ENCODE measurements at places on chromosomes 6 and 20. TPM values are rescaled to one million over a fixed set of nuclear protein-coding genes. Genes with fewer than 3 reads are reported as not detected.

DNA sequence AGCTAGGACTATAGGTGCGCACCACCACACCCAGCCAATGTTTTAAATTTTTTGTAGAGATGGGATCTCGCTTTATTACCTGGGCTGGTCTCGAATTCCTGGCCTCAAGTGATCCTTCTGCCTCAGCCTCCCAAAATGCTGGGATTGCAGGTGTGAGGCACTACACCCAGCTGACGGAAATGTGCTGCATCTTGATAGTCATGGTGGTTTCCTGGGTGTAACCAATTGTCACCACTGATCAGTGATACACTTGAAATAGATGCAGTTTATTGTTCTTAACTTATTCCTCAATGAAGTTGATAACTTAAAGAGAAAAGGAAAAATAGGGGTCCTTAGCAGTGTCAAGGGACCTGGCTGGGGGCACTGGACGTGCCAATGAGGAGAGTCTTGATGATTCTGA lies 92.4 kb downstream of the PPP1R14C start:
- no peak for DNase-seq

DNA sequence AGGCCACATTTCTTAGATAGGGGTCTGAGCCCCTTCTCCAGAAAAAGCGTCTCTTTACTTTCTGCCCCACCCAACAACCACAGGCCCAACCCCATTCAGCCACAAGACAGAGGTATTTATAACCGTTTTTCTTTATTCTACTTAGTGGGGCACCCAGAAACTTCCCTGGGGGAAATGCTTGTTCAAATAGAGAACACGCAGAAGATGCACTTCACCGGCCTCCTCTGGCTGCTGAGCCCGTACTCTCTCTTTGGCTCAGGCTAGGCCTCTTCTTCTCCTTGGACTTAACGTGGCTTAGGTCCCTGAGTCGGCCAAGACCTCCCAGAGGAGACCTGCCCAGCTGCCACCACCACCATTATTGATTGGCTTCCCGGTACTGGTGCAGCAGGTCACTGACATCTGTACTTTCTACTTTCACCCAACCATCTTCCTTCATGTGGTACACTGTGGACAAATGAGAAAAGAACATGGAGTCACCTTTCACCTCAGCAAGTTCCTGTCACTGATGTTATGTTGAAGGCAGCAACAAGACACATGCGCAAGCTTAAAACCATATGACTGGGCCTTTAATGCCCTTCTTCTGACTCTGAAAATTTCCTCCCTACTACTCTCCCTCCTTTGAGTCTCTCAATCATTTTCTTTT lies 2.2 kb upstream of the TAP2 start:
- DNase-seq, result peak; percentile 65

Gene KCNK16
- not detected for total RNA-seq

Gene ELOVL2
- total RNA-seq, result not detected

Gene WFDC10B
- not detected for total RNA-seq

GRCh38 chr6:27139756-27140579 lies 107.5 kb upstream of the PRSS16 start:
- no peak for DNase-seq

Gene HTR1E
- not detected for total RNA-seq

Gene GHRH
- not detected for total RNA-seq

GRCh38 chr6:122994256-122994655 lies 1.8 kb upstream of the CLVS2 start:
- no peak for DNase-seq

Gene OPRL1
- 1.8 TPM for total RNA-seq

- DNase-seq, result no peak
Observed at GRCh38 chr6:146200176-146200575, 171.3 kb downstream of the GRM1 start.

DNA sequence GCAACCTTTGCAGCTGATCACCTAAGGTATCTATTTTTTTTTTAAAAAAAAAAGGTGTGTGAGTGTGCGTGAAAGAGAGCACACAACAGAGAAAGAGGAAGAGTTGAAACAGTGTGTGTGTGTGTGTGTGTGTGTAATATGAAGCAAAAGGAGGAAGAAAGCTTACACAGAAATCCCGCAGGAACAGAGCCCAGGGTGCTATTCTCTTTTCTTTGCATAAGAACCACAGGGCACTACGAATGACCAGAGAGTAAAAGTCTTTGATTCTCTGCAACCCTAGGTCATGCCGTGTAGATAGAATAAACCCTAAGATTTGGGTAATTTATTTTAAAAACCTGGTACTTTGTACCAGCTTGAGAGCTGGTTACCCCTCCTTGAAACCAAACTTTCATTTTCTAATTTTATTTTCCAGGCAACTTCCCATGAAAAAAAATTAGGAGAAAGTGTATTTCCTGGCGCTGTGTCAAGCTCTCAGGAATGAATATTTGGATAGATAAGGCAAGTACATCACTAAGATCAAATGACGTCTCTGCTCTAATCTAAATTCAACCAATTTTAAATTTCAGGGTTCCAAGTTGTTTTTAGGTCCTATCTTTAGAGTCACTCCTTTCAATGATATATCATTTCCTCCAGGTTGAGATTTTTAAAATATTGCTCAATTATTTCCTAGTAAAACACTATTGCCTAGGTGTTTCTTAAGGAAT lies 47.9 kb upstream of the ID4 start:
- no peak for DNase-seq

- DNase-seq, result no peak
Observed at GRCh38 chr6:144350528-144350880, 65.4 kb downstream of the UTRN start.

DNA sequence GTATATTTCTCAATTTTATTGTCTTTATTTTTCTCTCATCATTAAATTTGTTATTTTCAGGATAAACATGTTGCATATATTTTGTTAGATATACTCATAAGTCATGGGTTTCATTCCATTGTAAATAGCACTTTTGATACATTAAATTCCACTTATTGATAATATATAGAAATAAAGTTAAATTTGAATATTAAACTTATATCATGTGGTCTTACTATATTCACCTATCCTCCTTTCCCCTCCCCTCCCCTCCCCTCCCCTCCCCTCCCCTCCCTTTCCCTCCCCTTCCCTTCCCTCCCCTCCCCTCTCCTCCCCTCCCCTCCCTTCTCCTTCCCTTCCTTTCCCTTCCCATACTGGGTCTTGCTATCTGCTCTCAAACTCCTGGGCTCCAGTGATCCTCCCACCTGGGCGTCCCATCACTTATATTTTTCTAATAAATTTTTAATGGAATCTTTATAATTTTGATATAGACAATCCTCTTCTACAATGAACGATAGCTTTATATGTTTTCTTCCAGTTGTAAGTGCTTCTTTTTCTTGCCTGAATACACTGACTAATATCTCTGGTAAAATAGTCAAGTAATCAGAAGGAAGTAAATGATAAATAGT lies 692.4 kb downstream of the C6orf118 start:
- DNase-seq, result no peak

Gene SPTLC3
- 1.0 TPM for total RNA-seq

Gene GNL1
- total RNA-seq, result 84.3 TPM

Gene OR2H2
- total RNA-seq, result not detected

- DNase-seq, result no peak
Observed at GRCh38 chr6:151961809-151962208, 154.3 kb downstream of the ESR1 start.

DNA sequence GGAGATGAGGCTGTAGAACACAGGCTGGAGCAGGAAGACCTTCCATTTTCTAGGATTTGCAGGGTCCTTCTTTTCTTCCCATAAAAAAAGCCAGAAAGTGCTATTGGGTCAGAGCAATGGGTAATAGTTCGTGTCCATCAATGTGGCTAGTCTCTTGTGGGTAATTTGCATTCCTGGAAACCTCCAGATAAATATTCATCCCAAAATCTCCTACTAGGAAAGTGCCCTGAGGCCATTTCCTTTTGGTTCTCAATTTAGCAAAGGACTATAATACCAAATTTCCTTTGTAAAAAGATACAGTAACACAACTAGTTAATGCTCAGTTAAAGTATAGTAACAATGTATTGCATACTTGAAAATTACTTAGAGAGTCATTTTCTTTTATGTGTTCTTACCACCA lies 138.1 kb upstream of the TAB2 start:
- DNase-seq, result no peak

- DNase-seq, result no peak
Observed at GRCh38 chr6:6557886-6558285, 30.6 kb upstream of the LY86 start.

- no peak for DNase-seq
Observed at GRCh38 chr6:1864496-1864895, 254.8 kb downstream of the FOXC1 start.

DNA sequence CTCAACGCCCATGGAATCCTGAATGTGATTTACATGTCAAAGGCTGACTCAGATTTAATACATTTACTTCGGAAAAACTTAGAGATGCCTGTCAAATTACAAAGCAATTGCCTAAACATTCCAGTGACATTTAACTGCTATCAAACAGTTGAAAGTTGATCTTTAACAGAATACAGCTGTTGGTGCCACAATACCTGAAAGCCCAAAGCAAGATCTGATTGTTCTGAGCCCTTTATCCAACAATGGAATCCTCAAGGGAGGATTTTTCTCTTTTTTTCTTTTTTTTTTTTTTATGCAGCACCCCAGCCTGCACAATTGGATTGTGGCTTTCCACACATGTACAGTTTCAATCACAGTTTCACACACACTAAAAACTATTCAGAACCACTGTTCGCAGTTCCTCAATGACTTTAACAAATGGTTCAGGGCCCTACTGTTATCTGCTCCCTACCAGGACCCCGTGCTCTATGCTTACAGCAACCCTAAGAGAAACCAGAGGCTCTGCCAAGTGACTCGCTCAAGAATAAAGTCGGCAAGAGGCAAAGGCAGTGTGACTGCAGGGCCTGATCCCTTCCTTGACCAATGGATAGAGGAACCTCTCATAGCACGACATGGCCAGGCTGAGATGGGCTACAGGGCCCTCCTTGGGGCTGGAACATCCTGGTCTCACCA lies 33.3 kb downstream of the EPB41L2 start:
- DNase-seq, result no peak

Gene SNRPB
- total RNA-seq, result 235 TPM

- DNase-seq, result no peak
Observed at GRCh38 chr6:33765368-33765767, 18.7 kb upstream of the IP6K3 start.

Gene APOM
- 4.6 TPM for total RNA-seq

DNA sequence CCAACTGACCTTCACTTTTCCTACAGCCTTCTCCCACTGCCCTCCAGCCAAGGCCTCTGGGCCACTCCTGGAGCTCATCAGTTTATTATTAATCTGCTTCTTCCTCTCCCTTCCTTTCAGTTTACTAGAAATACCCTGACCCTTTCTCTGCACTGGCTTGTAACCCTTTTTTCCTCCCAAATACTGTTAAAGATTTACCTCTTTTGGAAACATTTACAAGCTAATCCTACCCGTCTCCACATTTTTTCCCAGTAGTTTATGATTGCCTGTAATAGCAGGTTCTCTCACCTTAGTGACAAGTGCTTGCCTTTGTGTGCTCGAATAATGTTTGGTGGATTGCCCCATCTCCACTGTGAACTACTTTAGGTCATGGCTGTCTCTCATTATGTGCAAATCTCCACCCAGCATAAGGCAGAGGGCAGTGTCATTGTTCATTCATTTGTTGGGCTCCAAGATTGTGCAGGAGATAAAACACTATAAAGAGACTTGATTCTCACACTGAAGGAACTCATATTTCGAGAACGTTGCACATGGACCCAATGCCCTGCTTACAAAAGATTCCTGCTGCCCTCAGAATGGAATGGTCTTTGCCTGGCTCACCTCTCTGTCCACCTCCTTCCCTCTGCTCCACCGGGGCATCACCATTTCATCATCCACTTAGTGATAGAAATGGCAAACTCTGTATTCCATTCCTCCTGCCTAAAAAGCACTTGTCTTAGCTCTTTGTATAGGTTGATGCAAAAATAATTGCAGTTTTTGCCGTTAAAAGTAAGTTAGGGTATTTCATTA lies 491.1 kb downstream of the UTRN start:
- no peak for DNase-seq

- DNase-seq, result no peak
Observed at GRCh38 chr6:54427396-54427937, 119.2 kb downstream of the TINAG start.

DNA sequence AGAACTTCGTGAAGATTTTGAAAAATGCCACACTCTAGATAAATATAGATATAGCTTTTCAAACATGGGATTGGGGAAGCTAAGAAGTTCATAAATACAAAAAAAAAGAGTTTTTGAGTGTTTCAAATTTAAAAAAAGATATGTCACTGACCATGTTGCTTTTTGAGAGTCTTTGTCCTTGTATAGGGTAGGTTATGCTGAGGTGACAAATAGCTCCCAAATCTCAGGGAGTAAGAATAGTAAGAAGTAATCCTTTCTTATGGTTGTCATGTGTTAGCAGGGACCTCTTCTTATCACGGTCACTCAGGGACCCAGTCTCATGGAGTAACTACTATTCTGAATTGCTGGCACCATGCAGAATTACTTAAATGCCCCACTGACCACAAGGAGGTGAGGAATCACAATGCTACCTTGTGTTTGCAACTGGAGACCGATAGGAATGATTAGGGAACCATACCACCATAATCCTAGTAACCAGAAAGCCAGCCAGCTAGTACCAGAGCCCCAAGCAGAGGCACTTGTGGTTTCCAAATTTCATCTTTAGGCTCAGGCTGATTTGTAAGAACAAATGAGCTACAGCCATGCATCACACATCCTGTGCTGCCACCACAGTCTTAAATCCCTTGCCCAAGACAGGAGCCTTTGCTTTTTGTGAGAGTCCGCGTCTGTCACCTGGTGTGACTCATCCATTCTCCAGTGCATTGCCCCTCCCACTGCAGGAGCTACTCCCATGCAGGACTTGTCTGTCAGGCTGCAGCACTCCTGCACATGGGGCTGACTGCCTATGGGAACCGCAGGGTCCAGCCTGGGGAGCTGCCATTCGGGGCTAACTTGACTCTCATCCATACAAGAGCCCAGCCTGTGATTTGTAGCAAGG lies 42.4 kb upstream of the ADGRF4 start:
- DNase-seq, result peak; percentile 39

- DNase-seq, result no peak
Observed at GRCh38 chr20:38353316-38353715, 7.0 kb downstream of the LBP start.

DNA sequence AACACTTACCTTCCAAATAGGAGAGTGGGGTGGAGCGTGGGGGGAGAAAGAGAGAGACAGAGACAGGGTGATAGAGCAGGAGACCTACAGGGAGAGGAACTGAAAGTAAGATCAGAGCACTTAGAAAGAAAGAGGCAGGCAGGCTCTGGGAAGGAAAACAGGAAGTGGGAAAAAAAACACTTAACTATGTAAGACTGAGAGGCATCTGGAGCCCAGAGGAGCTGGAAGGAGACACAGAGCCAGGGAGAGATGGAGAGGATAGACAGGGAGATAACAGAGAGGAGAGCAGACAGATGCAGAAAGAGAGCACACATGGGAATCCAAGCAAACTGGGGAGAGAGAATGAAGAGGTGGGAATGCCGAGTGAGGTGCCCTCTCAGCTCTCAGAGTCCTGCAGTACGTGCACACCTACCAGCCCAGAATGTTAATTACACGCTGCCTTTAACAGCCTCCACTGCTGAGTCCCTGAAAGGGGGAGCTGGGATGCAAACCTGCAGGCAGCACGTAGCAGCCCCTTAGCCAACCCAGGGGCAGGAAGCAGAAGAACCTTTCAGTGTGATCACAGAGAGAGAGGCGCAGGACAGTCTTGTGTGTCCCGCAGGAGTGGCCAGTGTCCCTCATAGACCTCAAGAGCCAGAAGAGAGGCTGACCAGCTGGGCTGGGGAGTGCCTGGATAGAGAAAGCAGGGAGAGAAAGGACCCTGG lies 132.7 kb upstream of the LRFN2 start:
- no peak for DNase-seq

Gene FAM217A
- total RNA-seq, result not detected

- DNase-seq, result no peak
Observed at GRCh38 chr6:52050051-52050405, 37.4 kb downstream of the PKHD1 start.
